Tibial artery (tissue), 4 donors: ENCODE measurements at places on chromosomes 1 and 21.

DNA sequence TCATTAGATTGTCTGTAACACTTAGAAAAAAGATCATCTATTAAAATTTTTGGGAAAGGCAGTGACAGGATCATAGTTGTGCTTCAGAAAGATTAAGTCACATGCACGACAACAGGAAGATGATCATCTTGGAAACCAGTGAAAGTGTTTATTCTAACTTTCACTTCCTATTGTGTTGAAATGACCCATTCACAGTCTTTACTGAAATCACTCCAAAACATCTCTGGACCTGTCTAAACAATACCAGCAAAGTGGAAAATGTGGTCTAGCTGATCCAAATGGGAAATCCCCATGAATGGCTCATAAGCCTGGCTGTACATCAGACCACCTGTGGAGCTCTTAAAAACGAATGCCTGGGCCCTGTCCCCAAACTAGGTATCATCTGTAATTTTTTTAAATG lies 111.1 kb upstream of the ETV3 start:
- DNase-seq, result no peak

DNA sequence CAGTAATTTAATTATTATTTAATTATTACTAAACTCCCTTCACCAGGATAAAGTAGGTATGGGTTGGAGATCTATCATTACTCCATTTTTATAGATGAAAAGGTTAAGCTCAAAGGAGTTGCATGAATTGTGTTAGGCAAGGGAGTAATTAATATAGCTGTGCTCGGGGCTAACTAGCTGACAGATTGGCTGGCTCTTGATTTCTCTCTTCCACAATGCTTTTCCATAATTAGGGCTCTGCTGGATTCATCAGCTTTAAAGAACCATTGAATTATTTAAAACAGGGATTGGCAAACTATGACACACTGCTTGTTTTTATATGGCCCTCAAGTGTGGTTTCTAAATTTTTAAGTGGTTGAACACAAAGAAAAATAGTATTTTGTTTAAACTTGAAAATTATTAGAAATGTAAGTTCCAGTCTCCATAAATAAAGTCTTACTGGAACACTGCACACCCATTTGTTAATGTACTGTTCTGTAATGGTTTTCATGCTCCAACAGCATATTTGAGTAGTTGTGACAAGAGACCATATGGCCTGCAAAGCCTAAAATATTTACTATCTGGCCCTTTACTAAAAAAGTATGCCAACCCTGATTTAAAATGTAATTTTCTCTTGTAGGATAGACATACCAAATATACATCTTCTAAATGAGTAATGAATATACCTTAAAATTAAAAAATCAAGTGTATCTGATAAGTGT lies 76.4 kb downstream of the GDAP2 start:
- no peak for DNase-seq

- DNase-seq, result no peak
Observed at GRCh38 chr1:36351227-36351977, 28.0 kb upstream of the EVA1B start.

- no peak for DNase-seq
Observed at GRCh38 chr1:9139930-9140329, 11.0 kb upstream of the GPR157 start.

- no peak for DNase-seq
Observed at GRCh38 chr1:51784997-51785421, 93.5 kb downstream of the NRDC start.

GRCh38 chr1:160935527-160936258 lies 18.9 kb downstream of the ITLN2 start:
- DNase-seq, result no peak

DNA sequence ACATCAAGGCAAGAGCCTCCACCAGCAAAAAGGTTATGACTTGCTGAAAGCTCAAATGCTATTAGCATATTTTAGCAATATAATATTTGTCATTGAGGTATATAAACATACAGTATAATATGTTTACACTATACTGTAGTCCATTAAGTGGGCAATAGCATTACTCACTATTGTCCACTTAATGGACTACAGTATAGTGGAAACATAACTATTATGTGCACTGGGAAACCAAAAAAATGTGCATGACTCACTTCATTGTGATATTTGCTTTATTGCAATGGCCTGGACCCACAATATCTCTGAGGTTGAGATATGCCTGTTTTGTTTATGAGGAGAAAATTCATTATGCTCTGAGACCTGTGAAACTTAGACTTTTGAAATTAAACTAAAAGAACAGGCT lies 300.0 kb downstream of the BARHL2 start:
- no peak for DNase-seq

GRCh38 chr1:19360016-19360415 lies 47.9 kb downstream of the SLC66A1 start:
- no peak for DNase-seq

- no peak for DNase-seq
Observed at GRCh38 chr1:67188137-67188536, 21.9 kb downstream of the IL23R start.

DNA sequence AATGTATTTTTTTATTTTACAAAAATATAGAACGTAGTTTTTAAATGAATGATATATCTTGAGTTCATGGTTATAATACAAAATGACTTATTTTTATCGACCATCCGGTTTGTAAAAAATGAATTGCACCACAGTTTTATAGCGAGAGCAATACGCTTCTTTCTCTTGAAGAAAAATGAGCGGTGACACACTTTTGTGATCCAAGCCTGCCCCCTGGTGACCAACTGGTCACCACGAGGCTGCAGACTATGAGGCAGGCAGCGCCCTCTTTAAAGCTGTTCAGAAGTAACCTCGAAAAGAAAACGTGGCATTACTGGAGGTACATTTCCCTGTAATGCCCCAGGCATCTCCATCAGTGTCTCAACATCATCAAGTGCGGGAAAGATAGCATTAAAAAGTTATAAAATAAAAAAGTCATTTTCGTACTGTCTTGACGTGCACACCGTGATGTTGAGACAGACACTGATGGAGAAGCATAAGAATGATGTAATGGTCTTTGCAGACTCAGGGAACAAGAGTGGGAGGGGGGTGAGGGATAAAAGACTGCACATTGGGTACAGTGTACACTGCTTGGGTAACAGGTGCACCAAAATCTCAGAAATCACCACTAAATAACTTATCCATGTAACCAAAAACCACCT lies 734.2 kb upstream of the ADAMTS5 start:
- DNase-seq, result peak; percentile 80

DNA sequence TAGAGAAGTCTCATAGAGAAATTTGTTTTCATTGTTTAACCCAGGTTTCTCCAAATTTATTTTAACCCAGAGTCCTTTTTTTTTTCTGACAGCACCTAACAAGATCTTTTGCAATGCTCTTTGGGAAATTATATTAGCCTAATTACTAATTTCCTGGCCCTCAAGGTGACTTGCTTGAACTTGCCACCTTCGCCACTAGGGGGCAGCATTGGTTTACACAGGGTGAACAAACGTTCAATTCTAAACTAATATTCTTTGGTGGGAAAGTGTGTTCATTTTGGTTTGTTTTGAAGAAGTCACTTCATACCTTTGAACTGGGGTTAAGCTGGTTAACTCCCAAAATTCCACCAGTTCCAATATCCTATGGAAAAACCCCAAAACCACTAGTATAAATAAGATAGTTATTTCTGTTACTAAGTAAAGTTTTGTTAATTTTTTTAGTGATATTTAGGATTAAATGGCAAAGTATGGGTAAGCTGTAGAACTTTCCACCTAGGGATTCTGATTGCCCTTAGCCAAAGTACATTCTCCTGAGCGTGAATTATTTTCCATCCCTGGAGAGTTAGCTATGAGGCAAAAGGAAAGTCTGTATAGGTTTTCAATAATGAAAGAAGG lies 13.0 kb downstream of the CCDC190 start:
- DNase-seq, result peak; percentile 76

DNA sequence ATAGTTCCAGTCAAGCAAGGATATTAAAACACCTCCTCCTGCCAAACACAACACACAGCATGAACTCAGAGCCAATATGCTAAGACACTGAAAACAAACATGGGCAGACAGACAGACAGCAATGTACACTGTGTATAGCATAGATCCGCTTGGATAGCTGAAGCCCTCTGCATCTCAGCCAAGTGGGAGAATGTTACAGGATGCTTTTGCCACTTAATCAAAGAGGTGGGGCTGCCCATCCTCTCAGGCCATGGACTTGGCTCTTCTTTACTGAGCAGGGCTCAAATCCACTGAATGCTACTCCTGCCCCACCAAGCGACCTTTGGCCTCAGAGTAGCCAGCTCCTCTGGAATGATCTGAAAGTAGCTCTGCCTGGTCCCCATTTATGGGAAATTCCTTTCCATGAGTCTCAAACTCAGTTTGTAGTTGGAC lies 64.7 kb upstream of the NGF start:
- DNase-seq, result no peak

DNA sequence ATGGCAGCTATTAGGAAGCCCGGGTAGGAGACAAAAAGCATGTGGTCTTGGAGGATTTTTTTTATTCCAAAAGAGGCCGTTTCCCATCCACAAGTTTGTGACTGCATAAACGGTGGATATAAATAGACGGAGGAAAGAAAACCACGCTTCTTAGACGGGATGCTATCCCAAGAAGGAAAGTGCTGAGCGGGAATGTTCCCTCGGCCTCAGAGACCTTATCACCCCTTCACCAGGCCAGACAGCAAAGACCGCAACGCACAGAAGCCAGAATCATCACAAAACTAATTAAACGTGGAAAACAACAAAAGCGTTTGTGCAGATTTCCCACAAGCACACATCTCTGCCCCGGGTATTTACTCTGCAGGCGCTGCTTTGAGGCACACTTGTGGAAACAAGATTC lies 43.2 kb downstream of the HLCS start:
- DNase-seq, result no peak

GRCh38 chr1:159005676-159006075 lies 4.0 kb upstream of the IFI16 start:
- no peak for DNase-seq

DNA sequence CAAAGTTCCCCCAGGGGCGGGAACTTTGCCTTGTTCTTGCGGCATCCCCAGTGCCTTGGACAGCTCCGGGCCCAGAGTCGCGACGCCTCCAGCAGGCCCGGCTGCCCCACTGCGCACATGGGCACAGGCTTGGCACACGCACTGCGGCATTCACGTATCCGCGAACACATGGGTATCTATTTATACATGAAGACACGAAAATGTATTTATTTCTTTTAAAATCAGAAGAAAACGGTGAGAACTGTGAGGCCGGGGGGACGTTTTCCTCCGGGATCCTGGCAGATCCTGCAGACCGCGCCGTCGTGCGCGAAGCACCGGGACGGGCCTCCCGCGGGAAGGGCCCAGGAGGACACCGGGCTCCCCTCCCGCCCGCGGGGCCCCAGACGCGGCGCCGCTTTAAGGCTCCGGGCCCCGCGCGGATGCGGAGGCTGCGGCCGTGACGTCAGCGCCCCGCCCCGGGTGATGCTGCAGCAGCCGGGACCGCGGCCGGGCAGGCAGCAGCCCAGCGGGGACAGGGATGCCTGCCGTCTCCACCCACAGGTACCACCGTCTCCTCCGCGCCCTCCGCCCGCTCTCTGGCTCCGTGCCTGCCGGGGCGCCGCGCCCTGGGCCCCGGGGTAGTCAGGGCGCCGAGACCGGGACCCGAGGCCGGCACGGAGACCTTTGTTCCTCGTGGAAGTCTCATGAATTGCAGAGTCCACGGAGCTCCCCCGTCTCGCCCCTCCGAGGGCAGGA lies at the start of gene SLC45A1:
TSS of gene SLC45A1 (plus strand) at position 468 of the 735 bp plus-strand sequence. CDS start 6,216 bp downstream, outside the sequence.
- peak; percentile 69 for DNase-seq

DNA sequence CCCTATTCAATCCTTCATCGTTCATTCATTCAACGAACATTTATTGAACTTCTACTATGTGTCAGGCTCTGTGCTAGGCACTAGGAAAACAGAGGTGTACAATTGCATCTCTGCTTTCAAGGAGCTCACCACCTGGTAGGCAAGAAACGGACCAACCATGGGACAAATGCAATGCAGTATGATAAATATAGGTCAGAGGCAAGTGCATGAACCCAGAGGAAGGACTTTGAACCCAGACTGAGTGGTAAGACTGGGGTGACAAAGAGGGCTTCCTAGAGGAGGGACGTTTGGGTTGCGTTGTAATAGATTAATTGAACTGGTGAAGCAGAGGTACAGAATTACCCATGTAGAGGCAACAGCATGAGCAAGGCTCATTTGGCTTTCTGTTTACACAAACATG lies 16.4 kb downstream of the CD2 start:
- DNase-seq, result no peak

- no peak for DNase-seq
Observed at GRCh38 chr1:53258216-53258615, 19.9 kb upstream of the MAGOH start.
